ENCODE measurements at places on chromosomes 6 and 20.

- DNase-seq = no peak
Observed at GRCh38 chr20:14142171-14142570, 146.9 kb downstream of the MACROD2 start.

DNA sequence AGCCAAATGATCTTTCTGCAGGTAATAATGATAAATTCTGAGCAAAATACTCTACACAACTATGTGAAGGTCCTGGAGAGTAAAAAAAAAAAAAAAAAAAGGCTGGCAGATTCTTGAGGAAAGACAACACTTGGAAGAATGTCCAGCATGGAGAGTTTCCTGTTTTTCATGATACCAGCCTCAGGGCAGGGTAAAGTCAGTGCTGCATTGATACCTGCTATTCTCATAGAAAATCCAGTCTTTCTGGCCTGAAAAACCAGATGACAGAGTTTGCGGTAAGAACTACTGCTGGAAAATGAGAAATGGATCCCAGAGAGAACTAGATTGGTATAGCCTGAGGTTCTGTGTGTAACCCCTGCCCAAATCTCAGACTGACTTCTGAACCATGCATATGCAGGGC, 89.1 kb downstream of the AFG1L start:
- DNase-seq = no peak

DNA sequence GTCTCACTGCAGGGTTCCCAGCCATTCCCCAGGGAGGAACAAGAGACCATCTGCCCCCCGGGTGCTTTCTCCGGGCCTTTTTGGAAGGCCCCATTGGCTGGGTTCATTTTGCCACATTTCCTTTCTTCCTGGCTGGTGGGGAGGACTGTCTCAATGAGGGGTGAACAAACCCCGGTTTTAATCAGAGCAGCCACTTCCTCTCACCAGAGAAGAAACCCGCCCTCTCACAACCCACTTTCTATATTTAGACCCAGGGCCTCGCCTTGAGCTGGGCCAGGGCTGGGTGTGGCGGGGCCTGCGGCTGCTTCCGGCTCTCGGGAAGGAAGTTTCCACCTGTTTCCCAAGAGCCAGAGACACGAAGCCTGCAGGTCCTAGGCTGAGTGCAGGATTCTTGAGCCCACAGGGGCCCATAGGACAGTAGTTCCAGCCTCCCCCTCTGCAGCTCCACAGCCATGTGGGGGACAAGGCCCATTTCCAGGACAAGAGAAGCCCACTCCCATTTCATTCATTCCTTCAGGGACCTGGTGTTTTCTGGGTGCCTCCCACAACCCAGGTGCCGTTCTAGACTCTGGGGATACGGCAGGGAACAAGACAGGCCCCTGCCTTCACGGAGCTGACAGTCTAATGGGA, 41.8 kb downstream of the RBM38 start:
- no peak for DNase-seq

- no peak for DNase-seq
Observed at GRCh38 chr6:134584847-134585516, 267.1 kb upstream of the SGK1 start.

DNA sequence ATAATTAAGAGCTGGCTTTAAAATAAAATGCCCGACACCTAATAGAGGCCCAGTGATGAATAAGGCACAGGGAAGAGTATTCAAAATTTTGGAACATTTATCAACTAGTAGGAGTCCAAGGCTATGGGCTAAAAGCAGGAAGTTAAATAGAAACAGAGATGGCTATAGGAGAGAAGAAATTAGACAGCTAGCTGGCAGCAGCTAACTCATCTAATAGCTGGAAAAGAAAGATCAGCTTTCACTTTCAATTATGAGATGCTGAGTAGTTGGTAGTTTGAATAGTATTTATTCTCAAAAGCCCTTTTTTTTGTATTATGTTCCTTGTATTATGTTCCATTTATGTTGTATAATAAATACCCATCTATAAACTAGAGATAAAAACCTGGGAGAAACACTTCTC, 215.7 kb downstream of the SLC35F1 start:
- no peak for DNase-seq

- DNase-seq = no peak
Observed at GRCh38 chr6:89834884-89835792, 5.5 kb downstream of the CASP8AP2 start.

GRCh38 chr6:138681627-138682026, 91.9 kb upstream of the CCDC28A start:
- DNase-seq = no peak
